Tibial nerve (tissue), 4 donors: ENCODE measurements at places on chromosomes 6 and 20. TPM values are rescaled to one million over a fixed set of nuclear protein-coding genes. Genes with fewer than 3 reads are reported as not detected.

DNA sequence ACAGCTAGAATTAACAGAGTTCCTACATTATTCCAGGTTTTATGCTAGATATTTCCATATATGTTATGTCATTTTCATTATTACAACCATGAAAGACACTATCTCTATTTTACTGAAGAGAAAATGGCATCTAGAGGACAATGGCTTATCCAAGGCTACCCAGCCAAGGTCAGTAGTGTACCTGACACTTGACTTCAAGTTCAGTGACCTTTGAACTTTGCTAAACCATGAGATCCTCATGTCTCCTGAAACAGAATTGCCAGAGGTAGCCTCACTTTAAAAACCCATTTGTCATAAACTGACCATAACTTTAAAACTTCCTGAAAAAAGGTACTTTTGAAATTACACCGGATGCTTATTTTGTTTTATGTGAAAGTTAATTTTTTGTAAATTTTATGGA, 14.4 kb downstream of the NAPB start:
- H3K4me1 ChIP-seq = peaks cover 39% of the 10 kb centered on the region
- H3K27me3 ChIP-seq = no peaks in the 10 kb centered on the region
- H3K27ac ChIP-seq = no peak overlapping the region
- no peaks in the 10 kb centered on the region for H3K36me3 ChIP-seq

Gene CGA
- not detected for total RNA-seq

DNA sequence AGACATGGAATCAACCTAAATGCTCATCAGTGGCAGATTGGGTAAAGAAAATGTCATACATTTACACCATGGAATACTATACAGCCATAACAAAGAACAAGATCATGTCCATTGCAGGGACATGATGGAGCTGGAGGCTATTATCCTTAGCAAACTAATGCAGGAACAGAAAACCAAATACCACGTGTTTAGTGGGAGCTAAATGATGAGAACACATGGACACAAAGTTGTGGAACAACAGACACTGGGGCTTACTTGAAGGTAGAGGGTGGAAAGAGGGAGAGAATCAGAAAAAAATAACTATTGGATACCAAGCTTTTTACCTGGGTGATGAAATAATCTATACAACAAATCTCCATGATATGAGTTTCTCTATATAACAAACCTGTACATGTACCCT, 701.3 kb downstream of the TBC1D32 start:
- H3K36me3 ChIP-seq = no peaks in the 10 kb centered on the region
- no peak overlapping the region for H3K27ac ChIP-seq
- H3K27me3 ChIP-seq = no peaks in the 10 kb centered on the region
- H3K4me3 ChIP-seq = no peak overlapping the region

GRCh38 chr6:113635222-113635986, 221.7 kb upstream of the MARCKS start:
- peaks cover 25% of the 10 kb centered on the region for H3K4me1 ChIP-seq
- DNase-seq = no peak
- no peak overlapping the region for H3K4me3 ChIP-seq
- no peaks in the 10 kb centered on the region for H3K27me3 ChIP-seq

- no peak overlapping the region for H3K27ac ChIP-seq
- no peaks in the 10 kb centered on the region for H3K36me3 ChIP-seq
- H3K4me3 ChIP-seq = no peak overlapping the region
- H3K4me1 ChIP-seq = no peaks in the 10 kb centered on the region
- H3K27me3 ChIP-seq = no peaks in the 10 kb centered on the region
- DNase-seq = no peak
These were observed 96.8 kb upstream of the THEMIS start for GRCh38 chr6:127997496-127998164.

GRCh38 chr6:69232496-69232895, 564.3 kb downstream of the LMBRD1 start:
- no peaks in the 10 kb centered on the region for H3K4me1 ChIP-seq
- no peak for DNase-seq
- H3K27ac ChIP-seq = no peak overlapping the region
- no peaks in the 10 kb centered on the region for H3K27me3 ChIP-seq
- no peak overlapping the region for H3K4me3 ChIP-seq

- DNase-seq = no peak
These were observed 610.9 kb upstream of the MAN1A1 start for GRCh38 chr6:119960456-119960855.

Gene VWA7
- 0.21 TPM for total RNA-seq

DNA sequence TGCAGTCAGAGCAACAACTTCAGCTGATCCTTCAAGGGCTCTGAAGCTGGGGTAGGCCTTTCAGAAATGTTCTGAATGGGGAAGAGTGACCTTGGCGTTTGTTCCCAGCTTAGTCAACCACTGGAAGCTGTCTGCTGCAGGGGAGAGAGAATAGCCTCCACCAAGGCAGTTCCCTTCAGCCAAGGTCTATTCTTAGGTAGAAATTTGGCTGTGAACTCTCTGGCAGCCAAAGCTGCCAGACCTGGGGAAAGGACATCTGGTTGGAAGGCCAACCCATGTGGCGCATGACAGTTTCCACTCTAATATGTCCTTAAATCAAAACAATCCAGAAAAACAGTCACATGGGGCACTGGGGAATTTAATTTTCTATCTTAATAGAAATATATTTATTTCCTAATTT, 60.1 kb downstream of the FBXO5 start:
- DNase-seq = no peak
- H3K27me3 ChIP-seq = no peaks in the 10 kb centered on the region
- no peaks in the 10 kb centered on the region for H3K4me1 ChIP-seq

- H3K4me1 ChIP-seq = no peaks in the 10 kb centered on the region
- no peak overlapping the region for H3K27ac ChIP-seq
- no peak for DNase-seq
- no peak overlapping the region for H3K4me3 ChIP-seq
These were observed 114.0 kb downstream of the MYB start for GRCh38 chr6:135295085-135295484.

Gene HRH3
- total RNA-seq = not detected

Gene FANCE
- total RNA-seq = 8.2 TPM

DNA sequence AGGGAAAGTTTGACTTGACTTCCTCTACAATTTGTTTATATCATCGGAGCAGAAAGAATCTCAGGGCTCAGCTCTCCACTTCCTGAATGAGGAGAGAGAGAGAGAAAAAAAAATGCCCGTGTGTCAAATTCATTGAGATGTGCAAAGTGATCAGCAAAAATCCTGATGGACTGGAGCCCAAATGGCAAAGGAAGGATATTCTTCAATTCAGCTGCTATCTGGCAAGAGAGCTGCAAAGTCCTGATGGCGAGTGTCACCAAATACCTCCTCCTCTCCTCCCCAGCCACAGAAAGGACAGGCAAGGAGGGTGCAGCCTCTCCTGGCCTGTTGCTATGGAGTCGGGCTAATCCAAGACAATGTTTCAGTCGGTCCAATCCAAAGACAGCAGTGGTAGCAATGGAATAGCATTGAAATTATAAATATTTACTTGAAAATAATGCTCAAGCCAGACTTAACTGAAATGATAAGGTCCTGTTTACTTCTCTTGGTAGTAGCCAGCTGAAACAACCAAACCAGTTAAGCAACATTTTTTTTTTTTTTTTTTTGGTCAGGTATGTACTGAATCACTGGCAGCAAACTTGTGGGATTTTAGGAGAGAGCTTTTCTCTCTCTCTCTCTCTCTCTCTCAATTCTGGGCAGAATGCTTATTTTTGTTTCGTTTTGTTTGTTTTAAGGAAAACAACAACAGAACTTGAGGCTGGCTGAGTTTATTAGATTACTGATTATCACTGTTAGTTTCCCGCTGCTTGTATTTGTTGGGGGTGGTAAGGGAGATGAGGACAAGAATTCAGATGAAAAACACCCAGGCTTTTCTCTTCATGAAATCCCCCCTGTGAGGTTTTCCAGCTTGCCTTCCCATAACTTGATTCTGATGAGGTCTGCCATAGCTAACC, 204.2 kb downstream of the BCAS1 start:
- peaks cover 42% of the 10 kb centered on the region for H3K4me1 ChIP-seq
- no peaks in the 10 kb centered on the region for H3K36me3 ChIP-seq
- peak overlapping the region; percentile 25 for H3K27ac ChIP-seq
- no peak overlapping the region for H3K4me3 ChIP-seq
- no peak for DNase-seq

- no peaks in the 10 kb centered on the region for H3K27me3 ChIP-seq
- H3K4me3 ChIP-seq = no peak overlapping the region
- no peak overlapping the region for H3K27ac ChIP-seq
- no peaks in the 10 kb centered on the region for H3K36me3 ChIP-seq
These were observed 63.5 kb downstream of the LRFN2 start for GRCh38 chr6:40523505-40524172.

Gene MAS1
- total RNA-seq = not detected

DNA sequence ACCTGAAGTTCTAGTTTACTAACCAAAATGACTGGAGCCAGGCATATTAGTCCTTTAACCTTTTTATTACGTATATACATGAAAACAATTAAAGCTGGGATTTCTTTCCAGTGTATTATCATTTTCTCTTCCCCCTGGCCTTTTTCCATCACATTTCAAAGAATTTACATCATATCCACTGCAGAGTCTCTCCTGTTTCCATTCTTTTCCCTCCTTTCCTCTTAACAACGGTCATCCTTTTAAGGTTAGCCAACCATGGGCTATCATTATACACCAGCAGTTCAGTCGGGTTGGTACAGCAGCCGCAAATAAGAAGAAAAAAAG, 104.6 kb downstream of the TFAP2A start:
- H3K27me3 ChIP-seq = peaks cover 6% of the 10 kb centered on the region
- DNase-seq = no peak
- no peak overlapping the region for H3K27ac ChIP-seq
- H3K36me3 ChIP-seq = no peaks in the 10 kb centered on the region

Gene RAD21L1
- total RNA-seq = not detected

GRCh38 chr6:117346142-117346930, 79.4 kb downstream of the ROS1 start:
- H3K36me3 ChIP-seq = no peaks in the 10 kb centered on the region
- DNase-seq = no peak
- H3K4me3 ChIP-seq = no peak overlapping the region
- no peaks in the 10 kb centered on the region for H3K4me1 ChIP-seq
- H3K27ac ChIP-seq = no peak overlapping the region

DNA sequence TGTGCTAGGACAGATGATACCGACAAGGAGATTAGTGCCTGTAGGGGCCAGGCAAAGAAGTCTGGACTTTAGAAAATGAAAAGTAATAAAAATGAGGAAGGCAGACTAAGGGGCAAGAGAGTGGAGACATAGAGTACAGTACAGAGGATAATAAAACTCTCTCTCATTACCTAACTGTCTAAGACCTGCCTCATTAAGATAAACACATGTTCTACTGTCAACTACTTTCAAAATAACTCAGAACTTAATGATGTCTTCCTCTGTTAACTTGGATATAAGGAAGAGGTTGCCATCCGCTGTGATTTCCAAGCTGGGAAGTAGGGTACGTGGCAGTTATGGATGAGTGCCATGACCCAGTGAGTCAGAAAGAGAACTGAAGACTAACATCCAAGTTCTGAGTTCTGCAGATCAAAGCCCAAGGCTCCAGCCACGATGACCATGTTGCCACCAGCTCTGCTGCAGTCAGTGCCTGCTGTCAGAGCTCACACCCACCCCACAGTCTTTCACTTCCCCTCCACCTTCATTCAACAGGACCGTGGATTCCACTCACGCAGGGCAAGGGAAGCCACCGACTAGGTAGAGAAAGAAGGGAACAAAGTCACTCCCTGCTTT, 81.8 kb downstream of the KIF16B start:
- no peak overlapping the region for H3K4me3 ChIP-seq
- no peak for DNase-seq
- H3K36me3 ChIP-seq = peaks cover 75% of the 10 kb centered on the region
- no peak overlapping the region for H3K27ac ChIP-seq
- no peaks in the 10 kb centered on the region for H3K4me1 ChIP-seq

Gene TSPYL4
- 23.0 TPM for total RNA-seq

GRCh38 chr20:47493175-47493962, 8.3 kb upstream of the NCOA3 start:
- no peak overlapping the region for H3K4me3 ChIP-seq
- no peaks in the 10 kb centered on the region for H3K36me3 ChIP-seq
- peaks cover 20% of the 10 kb centered on the region for H3K4me1 ChIP-seq
- peak; percentile 97 for DNase-seq

Gene ACSS1
- total RNA-seq = 39.1 TPM

- no peak overlapping the region for H3K4me3 ChIP-seq
- H3K27me3 ChIP-seq = no peaks in the 10 kb centered on the region
- DNase-seq = no peak
- no peaks in the 10 kb centered on the region for H3K4me1 ChIP-seq
These were observed 166.1 kb downstream of the TMEM242 start for GRCh38 chr6:157157258-157157657.

DNA sequence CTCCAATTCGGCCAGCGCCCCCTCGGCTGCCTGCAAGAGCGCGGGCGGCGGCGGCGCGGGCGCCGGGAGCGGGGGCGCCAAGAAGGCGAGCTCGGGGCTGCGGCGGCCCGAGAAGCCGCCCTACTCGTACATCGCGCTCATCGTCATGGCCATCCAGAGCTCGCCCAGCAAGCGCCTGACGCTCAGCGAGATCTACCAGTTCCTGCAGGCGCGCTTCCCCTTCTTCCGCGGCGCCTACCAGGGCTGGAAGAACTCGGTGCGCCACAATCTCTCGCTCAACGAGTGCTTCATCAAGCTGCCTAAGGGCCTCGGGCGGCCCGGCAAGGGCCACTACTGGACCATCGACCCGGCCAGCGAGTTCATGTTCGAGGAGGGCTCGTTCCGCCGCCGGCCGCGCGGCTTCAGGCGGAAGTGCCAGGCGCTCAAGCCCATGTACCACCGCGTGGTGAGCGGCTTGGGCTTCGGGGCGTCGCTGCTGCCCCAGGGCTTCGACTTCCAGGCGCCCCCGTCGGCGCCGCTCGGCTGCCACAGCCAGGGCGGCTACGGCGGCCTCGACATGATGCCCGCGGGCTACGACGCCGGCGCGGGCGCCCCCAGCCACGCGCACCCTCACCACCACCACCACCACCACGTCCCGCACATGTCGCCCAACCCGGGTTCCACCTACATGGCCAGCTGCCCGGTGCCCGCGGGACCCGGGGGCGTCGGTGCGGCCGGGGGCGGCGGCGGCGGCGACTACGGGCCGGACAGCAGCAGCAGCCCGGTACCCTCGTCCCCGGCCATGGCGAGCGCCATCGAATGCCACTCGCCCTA, 963 bp downstream of the FOXF2 start:
- no peak overlapping the region for H3K27ac ChIP-seq
- H3K4me1 ChIP-seq = peaks cover 7% of the 10 kb centered on the region
- H3K36me3 ChIP-seq = no peaks in the 10 kb centered on the region
- no peak for DNase-seq

DNA sequence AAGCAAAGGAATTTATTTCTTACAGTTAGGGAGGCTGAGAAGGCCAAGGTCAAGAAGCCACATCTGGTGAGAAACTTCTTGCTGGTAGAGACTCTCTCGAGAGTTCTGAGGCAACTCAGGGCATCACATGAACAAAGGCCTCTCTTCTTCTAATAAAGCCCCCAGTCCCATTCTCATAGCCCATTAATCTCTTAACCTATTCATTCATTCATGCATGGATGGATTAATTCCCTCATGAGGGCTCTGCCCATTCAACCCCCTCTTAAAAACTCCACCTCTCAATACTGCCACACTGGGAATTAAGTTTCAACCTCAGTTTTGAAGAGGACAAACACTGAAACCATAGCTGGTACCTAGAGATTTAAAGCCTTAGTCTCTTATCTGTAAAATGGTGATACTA, 217.9 kb upstream of the SPTLC3 start:
- H3K4me1 ChIP-seq = no peaks in the 10 kb centered on the region
- H3K27me3 ChIP-seq = no peaks in the 10 kb centered on the region
- H3K27ac ChIP-seq = no peak overlapping the region
